ENCODE measurements at places on chromosomes 6 and 20.

- DNase-seq, result no peak
These were observed 15.7 kb upstream of the QKI start for GRCh38 chr6:163398815-163399214.

DNA sequence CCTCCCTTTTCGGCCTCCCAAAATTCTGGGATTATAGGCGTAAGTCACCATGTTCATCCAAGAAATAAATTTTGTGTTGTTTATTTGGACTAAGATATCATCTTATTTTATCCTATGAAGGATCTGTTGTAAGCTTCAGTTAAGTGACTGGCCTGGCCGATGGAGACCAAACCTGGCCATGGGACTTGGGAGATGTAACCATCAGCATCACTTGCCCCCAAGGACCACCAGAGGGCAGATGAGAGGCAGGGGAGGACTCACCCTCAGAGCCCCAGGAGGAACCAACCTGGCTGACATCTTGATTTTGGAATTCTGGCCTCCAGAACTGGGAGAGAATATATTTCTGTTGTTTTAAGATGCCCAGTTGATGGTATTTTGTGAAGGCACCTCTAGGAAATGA, 266.7 kb downstream of the CDH26 start:
- DNase-seq, result no peak

DNA sequence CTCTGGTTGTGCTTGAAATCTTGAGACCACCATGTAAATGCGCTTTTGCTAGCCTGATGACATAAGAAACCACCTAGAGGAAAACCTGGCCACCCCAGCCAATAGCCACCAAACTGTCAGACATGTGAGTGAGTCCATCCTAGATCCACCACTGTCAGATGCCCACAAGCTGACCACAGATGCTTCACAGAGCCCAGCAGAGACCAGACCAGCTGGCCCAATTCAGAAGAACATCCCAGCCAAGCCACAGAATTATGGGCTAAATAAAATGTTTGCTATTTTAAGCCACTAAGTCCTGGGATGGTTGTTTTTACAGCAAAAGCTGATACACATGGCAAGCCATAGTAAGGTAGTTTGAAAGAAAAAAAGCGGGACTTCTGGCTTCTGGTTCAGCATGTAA, 425.3 kb downstream of the KIF16B start:
- DNase-seq, result no peak

- no peak for DNase-seq
These were observed 45.8 kb upstream of the ARID1B start for GRCh38 chr6:156731396-156731795.

- DNase-seq, result no peak
These were observed 8.5 kb downstream of the CD164 start for GRCh38 chr6:109373762-109374161.

DNA sequence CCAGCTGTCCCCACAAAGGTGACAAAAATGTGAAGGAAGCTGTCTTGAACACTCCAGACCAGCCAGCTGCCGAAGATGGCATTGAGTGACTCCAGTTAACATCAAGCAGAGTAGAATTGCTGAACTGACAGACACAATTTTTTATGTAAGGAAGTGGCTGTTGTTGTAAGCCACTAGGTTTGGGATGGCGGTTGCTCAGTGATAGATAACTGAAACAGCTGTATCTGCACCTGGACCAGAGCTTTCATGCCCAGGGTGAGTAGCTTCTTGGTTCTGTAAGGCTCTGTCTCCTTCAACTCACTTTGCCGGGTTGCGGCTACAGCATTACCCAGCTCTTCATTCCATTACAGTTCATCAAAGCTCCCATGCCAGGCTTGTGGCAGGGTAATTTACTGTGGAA, 49.7 kb upstream of the DDR1 start:
- no peak for DNase-seq
